CD4-positive, alpha-beta T cell treated with Interleukin-6 at 100 ng/mL for 8 hours (primary cell): ENCODE measurements at places on chromosomes 5 and 9.

DNA sequence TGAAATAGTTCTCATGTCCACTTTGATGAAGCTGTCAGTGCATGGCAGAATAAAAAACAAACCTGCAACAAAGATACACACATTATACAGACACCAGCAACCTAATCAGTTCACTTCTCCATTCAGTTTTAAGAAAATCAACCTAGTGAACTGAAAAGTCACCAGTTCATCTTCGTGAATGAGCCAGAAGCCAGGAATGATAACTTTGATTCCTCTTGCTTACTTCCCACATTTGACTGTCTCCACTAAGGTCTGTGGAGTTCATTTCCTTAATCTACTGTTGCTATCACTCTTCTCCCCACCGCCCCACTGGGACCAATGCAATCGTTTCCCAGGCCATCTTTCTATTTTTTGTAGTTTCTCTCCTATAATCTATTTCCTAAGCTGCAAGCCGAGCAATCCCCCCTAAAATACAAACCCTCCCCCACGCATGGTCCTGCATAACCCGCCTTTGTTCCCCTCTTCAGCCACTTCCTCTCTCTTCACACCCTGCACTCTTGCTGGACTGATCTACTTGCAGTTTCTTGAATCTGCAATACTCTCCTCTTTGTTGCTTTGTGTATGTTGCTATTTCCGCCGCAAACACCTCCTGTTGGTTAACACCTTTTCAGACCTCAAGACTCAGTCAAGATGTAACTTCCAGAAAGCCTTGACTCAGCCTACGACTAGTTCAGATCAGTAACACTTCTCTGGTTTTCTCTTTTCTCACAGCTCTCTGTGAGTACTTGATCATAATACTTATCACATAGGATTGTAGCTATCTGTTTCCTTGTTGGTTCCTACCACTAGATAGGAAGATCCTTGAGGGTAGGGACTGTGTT is 16.6 kb downstream of the STOM start:
- peak; percentile 62 for DNase-seq

- DNase-seq: no peak
These were observed 255.1 kb downstream of the MAT2B start for GRCh38 chr5:163760498-163760897.

DNA sequence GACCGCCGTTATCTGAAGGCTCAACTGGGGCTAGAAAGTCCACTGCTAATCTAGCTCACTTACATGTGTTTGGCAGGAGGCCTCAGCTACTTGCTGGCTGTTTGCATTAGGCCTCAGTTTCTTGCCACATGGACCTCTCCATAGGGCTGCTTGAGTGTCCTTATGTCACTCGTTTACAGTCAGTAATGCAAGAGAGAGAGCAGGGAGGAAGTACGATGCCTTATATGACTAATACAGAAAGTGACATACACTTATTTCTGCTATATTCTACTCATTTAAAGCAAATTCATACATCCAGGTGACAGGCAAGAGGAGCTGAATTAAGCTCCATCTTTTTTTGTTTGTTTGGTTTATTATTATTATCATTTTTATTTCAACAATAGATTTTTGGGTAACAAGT is 179.6 kb downstream of the LURAP1L start:
- DNase-seq: no peak

DNA sequence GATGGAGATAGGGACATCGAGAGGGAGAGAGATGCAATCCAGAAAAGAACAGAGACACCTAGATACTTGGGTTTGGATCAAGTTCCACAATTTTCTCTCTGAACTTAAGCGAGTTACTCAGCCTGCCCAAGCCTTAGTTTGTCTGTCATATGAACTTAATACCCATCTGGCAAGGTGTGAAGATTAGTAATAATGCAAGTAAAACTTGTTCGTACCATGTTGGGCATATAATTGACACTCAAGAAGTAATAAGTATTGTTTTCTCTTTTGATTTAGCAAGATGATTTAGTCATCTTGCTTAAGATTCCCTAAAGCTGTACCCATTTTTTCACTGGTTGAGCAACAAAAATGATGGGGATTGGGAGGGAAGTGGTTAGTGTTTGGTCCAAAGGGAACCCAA is 7.5 kb downstream of the RABGAP1 start:
- no peak for DNase-seq

GRCh38 chr5:31161781-31162181 is 31.7 kb upstream of the CDH6 start:
- DNase-seq: no peak

DNA sequence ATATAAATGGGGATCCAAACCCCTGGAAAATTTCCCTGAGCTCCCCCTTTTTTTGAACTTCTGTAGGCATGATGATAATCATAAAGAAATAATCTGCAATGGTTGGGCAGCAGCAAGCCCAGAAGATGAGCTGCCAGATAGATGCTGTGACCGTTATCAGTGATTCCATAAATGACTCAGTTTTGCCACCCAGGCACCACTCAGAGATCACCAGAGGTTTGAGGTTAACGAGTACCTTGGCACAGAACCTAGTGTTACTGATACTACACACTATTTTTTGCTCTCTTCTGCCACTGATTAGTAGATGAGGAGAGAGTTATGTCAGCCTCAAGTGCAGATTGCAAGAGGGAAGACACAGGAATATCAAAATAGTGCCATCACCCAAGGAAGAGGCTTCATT is 199.3 kb upstream of the PTGER4 start:
- DNase-seq: peak; percentile 12

DNA sequence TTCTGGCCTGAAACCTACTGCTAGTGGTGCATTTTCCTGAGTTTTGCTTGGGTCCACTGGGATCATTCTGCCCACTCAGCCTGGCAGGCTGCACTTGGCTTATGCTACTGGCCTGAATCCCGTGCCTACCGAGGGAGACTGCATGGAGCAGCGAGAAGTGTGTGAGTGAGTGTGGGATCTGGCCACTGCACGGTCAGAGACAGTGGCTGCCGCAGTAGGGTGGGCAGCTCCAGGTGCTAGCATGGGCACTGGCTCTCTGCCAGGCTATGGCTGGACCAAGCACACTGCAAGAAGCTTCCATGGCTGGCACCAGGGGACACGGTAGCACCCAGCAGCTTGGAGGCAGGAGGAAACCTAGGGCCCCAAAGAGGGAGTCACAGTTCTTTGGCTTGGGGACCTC is 1058.7 kb upstream of the ACO1 start:
- no peak for DNase-seq

DNA sequence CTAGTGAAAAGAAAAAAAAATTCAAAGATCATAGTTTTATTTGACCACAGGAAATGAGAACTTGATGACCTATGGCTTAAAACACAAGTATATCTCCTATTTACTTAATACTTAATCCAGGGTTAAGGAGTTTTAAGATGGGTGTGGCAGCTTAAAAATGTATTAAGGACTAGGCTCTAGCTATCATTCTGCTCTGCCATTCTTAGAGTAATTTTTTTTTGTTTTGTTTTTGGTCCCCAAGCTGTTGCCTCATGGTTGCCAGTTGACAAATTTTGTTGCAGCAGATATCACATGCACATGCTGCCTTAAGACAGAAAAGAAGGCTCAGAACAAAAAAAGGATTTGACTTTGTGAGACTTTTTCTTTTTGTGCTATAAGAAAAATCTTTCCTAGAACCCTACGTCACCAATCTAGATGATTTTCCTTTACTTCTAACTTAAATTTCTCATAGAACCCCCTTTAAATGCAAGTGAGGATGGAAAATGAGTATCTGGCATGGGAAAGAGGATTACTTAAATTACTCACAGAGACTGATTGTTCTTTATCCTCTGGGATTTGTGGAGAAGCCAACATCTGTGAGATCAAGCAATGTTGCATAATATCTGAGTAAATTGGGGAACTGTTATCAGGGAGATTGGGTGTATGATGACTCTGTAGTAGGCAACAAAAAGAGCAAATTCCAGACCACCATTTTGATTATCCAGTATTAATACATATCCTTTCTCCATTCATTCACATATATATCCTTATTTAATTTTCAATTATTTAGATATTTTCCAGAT is 364.7 kb upstream of the CD180 start:
- no peak for DNase-seq
